Stimulated activated CD4-positive, alpha-beta T cell treated with anti-CD3 and anti-CD28 coated beads, Interleukin-4, amount 100 ng/mL, for 24 hours (primary cell): ENCODE measurements at places on chromosomes 4 and X.
A peak's percentile ranks its signal among the peaks of the same experiment; 100 is the strongest.

GRCh38 chr4:152996111-152996571 lies 60.0 kb downstream of the FHDC1 start:
- DNase-seq, result no peak

- DNase-seq, result no peak
These were observed 28.4 kb downstream of the CD99L2 start for GRCh38 chrX:150870029-150870428.

DNA sequence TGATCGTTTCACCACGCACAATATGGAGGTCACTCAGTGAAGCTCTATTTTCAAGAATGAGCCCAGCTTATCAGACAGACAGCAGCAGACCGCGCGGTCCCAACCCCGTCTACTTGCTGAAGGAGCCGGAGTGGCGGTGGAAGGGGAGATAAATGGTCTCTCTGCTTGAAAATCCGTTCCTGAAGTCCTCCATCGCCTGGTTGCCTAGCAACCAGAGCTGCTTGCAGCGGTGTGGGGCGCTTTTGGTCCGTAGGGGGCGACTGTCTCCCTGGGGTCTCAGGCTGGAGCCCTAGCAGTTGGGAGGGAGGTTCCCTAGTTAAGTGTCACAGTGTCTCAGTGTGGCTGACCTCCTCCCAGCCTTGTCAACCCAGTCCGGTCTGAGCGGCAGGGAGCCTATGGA lies 8.3 kb upstream of the DLG3 start:
- DNase-seq, result no peak

DNA sequence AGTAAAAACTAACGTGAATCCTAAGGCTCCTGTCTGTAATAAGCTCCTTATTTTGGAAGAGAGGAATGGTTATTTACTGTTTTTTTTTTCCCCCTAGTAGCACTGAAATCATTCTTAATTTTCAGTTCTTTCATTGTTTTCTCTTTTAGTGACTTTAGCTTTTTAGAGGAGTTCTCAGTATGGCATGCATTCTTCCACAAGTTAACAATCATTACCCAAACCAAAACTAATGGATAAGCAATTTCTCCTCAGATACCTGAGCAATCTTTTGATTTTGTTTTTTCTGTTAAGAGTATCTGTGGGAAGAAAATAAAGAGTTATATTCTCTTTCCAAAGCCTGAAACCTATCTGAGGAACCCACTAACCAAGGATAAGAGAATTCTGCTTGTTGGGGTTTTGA lies 16.7 kb upstream of the PPA2 start:
- DNase-seq, result no peak

- DNase-seq, result no peak
These were observed 124.4 kb upstream of the PCDH18 start for GRCh38 chr4:137656661-137657060.

DNA sequence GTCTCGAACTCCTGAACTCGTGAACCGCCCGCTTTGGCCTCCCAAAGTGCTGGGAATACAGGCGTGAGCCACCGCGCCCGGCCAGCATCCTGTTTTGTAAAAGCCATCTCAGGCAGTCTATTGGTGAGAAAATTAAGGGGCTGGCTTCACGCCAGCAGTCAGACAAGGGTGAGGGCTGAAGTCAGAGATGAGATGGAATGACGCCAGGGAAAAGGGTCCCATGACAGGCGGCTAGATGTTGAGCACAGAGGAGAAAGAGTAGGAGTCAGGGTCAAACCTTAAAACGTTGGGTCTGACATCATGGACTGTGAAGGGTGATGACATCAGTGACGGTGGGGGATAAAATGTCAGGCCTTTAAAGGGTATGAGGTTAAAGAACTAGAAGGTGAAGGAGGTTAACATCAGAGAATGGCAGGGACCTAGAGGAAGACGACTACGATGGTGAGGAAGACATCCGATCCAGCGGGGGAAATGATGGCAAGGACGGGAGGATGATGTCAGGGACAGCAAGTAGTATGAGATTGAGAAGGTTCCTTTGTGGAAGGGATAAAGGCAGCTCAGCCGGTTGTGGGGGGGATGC lies 504 bp upstream of the RBM3 start:
- DNase-seq, result no peak

DNA sequence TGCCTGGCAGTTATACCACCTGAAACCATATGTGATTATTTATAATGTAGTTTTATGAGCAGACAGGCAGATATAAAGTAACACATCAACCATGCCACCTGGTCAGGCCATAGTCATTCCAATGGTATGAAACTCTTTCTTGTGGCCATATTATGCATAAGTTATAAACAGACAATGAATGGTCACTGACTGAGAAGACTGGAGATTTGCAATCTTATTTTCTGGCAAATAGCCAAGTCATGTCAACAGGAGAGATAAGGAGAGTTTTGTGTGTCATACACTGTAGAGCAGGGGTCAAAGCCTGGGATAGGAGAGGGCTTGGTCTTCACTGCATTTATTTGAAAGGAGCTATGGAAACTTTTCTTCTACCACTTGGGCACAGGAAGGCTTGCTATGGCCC lies 29.5 kb downstream of the SORBS2 start:
- no peak for DNase-seq

GRCh38 chr4:158861281-158861680 lies 92.5 kb downstream of the FNIP2 start:
- no peak for DNase-seq

DNA sequence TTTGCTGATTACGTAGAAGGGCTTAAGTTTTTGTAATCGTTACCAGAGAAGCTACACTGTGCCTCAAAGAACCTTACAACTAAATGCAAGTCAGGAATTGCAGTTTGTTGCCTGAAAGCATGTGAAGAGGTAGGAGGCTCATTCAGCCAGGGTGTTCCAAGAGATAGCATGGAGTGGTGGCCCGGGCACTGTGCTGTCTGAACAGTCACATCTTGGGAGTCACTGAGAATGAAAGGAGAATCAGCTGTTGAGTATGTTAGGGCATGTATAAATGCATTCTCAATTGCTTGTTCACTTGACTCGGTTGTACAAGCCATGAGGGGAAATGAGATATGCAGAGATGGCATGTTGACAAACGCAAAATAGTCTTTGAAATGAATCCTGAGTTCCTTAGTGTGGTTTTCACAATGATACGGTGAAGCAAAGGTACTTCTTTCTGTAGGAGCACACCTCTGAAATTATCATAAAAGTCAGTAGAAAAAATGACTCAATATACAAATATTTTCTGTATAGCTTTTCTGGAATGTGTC lies 161.0 kb downstream of the DCTD start:
- DNase-seq, result no peak

DNA sequence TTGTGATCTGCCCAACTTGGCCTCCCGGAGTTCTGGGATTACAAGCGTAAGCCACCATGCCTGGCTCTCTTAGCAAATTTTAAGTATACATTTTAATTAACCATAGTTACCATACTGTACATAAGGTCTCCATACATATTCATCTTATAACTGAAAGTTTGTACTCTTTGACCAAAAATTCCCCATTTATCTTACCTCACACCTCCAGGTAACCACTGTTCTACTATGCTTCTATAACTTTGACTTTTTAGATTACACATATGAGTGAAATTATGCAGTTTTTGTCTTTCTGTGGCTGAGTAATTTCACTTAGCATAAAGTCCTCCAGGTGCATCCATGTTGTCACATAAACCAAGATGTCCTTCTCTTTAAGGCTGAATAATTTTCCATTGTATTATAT lies 17.4 kb downstream of the C4orf51 start:
- no peak for DNase-seq

- DNase-seq, result peak; percentile 4
These were observed at the start of gene ARMCX1 for GRCh38 chrX:101550362-101550750. TSS of gene ARMCX1 (plus strand) at chrX:101550547. CDS start at chrX:101552931, 2,384 bp downstream.

- DNase-seq, result no peak
These were observed 36.7 kb upstream of the GUCY1A1 start for GRCh38 chr4:155629956-155630355.

GRCh38 chr4:14952352-14952751 lies 49.9 kb upstream of the CPEB2 start:
- no peak for DNase-seq
